ENCODE measurements at places on chromosomes 1 and 21.

GRCh38 chr1:212628046-212628445, 19.5 kb downstream of the ATF3 start:
- no peak for DNase-seq

DNA sequence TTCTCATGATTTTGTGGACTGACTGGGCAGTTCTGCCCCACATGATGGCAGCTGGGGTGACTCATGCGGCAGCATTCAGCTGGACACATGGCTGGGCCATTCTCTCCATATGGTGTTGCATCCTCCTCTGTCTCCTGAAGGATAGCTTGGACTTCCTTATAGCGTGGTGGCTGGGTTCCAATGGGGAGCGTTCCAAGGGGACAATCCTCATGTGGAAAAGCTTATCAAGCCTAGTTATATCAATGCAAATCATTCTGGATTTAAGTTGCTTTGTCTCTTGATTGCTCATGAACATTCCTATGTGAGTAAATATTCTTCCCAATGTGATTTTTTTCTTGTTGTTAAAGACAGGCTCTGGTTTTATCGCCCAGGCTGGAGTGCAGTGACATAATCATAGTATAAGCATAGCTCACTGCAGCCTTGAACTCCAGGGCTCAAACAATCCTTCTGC, 13.2 kb upstream of the SLC2A1 start:
- peak; percentile 83 for DNase-seq

DNA sequence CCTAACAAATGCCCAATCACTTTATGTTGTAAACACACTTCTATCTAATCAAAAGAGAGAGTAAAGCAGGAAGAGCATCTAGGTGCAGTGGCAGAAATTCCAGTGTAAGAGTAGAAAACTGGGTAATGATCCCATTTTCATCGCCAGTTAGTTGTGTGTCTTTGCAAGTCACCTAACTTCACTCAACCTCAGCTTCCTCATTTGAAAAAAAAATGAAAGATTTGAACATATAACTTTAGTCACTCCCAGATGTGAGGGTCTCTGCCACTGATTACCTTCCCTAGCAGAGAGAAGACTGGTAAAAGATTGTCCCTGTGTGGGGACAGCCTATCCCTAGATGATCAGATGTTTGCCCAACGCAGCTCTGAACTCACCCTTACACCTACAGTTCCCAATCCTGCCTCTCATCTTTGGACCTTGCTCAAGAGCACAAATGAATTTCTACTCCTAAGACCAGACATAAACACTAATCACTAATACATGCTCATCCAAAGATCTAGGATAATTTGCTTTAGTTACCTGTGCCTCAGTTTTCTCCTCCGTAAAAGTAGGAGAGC, 25.2 kb upstream of the DUSP23 start:
- DNase-seq, result no peak

DNA sequence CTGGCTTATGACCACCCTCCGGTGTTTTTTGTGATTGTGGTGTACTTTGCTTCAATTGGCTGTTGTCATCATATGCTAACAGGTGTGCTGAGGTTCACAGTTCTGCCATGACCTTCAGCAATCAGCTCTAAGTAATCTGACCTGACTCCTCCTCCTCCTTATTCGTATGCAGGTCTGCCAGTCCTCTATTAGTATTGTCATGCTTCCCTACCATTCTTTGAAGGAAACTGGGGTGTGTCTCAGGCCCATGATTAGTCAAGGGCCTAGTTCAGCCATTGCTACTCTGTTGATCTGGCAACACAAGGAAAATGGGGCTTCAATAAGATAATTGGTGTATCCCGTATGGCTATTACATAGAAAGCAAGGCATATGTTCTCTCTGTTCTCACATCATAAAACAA, 332.3 kb upstream of the DPYD start:
- DNase-seq, result no peak

- no peak for DNase-seq
These were observed 42.5 kb downstream of the NME7 start for GRCh38 chr1:169325117-169325516.

GRCh38 chr1:202628646-202629215, 81.5 kb downstream of the SYT2 start:
- no peak for DNase-seq

GRCh38 chr1:243471026-243471685, 215.3 kb downstream of the SDCCAG8 start:
- DNase-seq, result no peak

- no peak for DNase-seq
These were observed 106.1 kb downstream of the SIM2 start for GRCh38 chr21:36804874-36805611.

GRCh38 chr1:233253832-233254331, 41.6 kb downstream of the PCNX2 start:
- DNase-seq, result no peak

DNA sequence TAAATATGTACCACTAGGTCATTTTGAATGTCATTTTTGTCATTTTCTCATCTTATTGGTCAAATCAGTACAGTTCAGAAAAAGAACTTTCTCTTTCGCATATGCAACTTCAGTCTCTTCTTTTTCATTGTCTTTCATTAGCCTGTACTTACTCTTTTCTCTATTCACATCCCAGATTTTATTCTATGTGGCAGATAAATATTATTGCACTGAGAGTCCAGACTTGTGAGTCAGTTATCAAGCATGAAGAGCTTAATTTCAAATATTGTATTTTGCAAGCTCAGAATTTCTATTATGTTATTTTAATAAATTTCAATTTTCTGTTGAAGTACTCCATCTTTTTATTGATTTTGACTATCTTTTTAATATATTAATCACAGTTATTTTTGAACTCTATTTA, 105.2 kb upstream of the PALMD start:
- DNase-seq, result no peak

DNA sequence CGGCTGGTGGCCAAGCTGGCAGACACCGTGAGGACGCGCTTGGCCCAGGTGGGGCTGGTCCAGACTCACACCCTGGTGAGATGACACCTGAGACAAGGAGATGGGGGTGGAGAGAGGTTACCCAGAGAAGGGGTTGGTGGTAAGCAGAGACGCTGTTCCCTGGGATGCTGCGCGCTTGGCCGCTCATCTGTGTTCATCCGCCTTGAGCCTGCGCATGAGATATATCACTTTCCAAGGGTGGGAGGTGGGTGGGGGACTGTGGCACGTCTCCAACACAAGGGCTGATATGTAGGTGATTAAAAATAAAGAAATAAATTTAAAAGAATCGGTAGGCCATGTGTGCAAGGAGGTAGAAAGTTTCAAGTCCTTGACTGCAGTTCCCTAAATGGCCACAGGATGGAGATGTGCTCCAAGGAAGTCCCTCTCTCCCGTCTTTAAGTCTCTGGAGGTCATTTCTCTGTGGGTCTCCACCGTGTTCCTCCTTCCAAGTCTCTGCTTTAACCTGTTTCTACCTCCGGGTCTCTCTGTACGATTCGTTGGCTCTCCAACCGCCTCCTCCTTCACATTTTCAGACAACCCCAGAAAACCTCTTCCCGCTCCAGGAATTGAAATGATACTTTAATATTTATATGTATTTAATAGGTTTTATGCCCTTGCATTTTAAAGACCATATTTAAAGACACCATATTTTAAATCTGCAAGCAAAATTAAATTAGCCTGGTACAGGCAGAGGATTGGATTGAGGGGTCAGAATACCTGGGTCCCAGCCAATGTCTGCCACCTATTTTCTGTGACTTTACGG, 4.5 kb downstream of the TTC24 start:
- peak; percentile 67 for DNase-seq

DNA sequence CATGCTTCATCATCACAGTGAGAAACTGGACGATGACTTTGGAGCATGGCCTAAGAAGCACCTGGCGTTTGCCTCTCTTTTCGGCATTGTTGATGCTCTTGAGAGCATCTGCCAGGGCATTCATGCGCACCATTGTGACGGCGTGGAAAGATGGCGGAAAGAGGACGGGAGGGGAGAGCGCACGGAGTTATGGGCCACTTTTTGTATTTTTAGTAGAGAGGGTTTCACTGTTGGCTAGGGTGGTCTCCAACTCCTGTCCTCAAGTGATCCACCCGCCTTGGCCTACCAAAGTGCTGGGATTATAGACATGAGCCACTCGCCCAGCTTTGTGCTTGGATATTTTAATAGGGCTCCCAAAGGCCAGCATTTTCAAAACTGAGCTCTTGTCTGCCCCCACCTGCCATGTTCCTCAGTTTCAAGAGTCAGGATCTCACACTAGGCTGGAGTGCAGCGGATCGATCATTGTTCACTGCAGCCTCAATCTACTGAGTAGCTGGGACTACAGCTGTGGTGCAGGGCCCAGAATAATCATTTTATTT, 5.3 kb downstream of the RPS8 start:
- DNase-seq, result no peak

GRCh38 chr1:89276690-89277089, 4.0 kb upstream of the GBP5 start:
- DNase-seq, result no peak

DNA sequence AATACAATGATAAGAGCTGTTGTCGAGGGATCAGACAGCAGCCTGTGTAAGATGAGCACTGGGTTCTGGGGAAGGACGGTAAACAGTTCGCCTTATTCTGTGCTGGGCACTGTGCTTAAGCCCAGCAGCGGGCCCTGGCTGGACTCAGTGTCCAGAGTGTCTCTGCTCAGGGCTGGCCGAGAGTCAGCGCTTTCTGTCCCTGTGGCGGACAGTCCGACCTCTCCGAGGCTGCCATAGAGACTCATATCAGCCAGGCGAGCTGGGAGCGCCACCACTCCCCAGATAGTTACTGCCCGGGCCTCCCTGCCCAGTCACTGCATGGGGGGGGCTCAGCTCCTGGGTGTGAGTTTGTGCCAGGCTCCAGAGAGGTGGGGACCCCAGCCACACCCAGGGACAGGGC, 14.7 kb upstream of the NPHP4 start:
- DNase-seq, result peak; percentile 27

GRCh38 chr1:10755970-10756521, 40.4 kb downstream of the CASZ1 start:
- DNase-seq, result no peak

GRCh38 chr21:21366277-21366676, 368.1 kb downstream of the NCAM2 start:
- no peak for DNase-seq

DNA sequence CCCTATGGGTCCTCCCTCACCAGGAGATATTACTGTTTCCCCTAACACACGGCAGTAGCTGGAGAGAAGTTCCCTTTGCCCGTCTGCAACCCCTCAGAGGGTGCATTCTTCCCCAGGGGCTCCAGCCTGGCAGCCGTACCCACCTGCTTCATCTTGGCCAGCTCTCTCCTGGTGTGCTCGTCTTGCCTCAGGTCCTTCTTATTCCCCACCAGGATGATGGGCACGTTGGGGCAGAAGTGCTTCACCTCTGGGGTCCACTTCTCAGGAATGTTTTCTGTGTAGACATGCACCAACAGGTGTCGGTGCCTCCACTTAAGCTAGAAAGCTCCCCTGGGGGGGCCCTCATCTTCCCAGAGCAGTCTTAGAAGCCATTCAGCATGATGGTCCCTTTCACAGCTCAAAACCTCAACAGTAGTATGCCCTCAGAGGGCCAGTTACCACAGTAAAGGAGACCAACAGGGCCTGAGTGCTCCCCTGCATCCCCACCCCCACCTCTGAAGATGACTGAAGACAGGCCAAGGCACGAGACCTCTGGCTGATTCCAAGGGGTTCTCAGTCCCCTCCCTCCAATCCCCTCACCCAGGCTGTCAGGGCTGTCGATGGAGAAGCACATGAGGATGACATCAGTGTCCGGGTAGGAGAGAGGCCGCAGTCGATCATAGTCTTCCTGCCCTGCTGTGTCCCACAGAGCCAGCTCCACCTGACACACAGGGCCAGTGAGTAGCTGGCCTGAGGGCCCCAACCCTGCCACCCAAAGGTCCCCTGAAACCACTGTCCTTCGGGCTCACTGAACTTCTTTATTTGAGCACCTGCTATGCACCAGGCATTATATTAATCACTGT, 4.3 kb downstream of the RHOC start:
- no peak for DNase-seq

DNA sequence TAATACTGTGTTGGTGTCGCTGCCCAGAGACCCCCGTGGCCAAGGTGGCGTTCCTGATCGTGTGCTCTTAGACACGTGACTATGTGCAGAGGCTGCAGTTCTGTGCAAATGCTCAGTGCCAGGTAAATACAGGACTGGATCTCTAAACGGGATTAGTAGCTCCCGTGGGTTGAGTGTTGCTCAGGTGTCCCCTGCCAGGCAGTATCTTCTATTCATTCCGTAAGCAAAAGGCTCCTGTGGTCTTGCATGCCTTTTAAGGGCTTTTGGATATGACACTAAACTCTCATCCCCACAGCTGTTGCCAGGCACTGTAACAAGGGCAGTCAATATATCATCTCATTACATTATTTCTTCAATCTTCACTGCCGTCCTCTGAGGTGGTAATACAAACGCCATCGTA, 94.2 kb upstream of the MAP1LC3C start:
- DNase-seq, result no peak

- no peak for DNase-seq
These were observed 24.9 kb downstream of the SMG7 start for GRCh38 chr1:183497218-183497617.

- DNase-seq, result no peak
These were observed 21.3 kb upstream of the PKP1 start for GRCh38 chr1:201261771-201262547.

DNA sequence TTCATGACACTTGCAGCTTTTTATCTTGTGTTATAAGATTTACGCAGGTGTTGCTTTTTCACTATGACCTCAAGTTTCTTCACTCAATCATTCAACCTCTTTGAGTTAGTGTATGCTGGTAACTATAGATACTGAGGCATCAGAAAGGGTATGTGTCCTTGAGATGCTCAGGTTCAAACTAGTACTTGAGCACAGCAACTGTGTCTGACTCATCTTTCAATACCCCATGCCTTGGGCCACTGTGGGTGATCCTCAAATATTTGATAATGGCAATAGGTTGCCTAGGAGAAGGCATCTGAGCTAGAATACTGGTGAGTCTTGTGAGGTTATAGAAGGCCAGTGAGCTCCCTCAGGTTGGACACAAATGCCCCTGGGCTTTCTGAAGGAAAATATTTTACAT, 88.1 kb upstream of the SPATA6 start:
- no peak for DNase-seq

- no peak for DNase-seq
These were observed 61.5 kb upstream of the RGS2 start for GRCh38 chr1:192747301-192747700.

DNA sequence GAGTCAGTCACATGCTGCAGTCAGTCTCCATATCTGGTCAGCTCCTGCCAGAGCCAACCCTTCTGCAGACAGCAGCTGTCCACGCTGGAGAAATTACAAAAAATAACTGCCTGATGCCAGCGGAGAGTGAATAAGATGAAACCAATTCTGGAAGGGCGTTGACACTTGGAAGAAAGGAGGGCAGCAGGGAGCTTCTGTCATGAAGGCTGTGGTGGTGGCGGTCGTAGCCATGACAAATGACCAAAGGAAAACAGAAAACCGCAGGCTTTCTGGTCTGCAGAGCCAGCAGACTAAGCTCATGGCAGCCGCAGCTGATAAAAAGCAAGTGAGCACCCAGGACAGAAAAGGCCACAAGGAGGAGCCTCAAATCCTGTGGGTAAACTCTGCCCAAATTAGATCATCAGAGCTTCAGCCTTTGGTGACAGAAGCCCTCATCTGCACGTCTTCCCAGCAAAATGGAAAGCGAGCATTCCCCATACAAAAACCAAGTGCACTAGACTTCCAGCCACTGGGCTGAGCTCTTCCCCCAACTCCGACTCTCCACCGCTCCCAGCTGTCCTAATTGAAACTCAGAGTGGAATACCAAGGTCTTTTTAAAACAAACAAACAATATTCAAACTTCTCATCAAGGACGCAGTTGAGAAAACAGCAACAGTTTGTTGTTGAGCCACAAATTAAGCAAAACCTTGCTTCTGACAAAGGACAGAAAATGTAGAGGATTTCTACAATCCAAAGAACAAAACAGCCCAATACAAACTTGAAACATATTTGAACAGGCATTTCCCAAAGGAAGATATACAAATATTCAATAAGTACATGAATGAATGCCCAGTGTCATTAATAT, 28.7 kb downstream of the RSPH1 start:
- DNase-seq, result peak; percentile 68

All from posterior cingulate gyrus (tissue), 11 donors.